Pancreas (tissue), 10 donors: ENCODE measurements at places on chromosomes 3 and 15. TPM values are rescaled to one million over a fixed set of nuclear protein-coding genes. Genes with fewer than 3 reads are reported as not detected.

GRCh38 chr3:99418709-99419108, 219.7 kb upstream of the COL8A1 start:
- no peaks in the 10 kb centered on the region for H3K36me3 ChIP-seq
- H3K4me3 ChIP-seq, result no peak overlapping the region
- H3K4me1 ChIP-seq, result no peaks in the 10 kb centered on the region
- no peaks in the 10 kb centered on the region for H3K27me3 ChIP-seq
- H3K27ac ChIP-seq, result no peak overlapping the region

GRCh38 chr15:42355291-42355690, 4.0 kb upstream of the CAPN3 start:
- no peak for DNase-seq
- H3K27ac ChIP-seq, result no peak overlapping the region
- no peaks in the 10 kb centered on the region for H3K36me3 ChIP-seq

DNA sequence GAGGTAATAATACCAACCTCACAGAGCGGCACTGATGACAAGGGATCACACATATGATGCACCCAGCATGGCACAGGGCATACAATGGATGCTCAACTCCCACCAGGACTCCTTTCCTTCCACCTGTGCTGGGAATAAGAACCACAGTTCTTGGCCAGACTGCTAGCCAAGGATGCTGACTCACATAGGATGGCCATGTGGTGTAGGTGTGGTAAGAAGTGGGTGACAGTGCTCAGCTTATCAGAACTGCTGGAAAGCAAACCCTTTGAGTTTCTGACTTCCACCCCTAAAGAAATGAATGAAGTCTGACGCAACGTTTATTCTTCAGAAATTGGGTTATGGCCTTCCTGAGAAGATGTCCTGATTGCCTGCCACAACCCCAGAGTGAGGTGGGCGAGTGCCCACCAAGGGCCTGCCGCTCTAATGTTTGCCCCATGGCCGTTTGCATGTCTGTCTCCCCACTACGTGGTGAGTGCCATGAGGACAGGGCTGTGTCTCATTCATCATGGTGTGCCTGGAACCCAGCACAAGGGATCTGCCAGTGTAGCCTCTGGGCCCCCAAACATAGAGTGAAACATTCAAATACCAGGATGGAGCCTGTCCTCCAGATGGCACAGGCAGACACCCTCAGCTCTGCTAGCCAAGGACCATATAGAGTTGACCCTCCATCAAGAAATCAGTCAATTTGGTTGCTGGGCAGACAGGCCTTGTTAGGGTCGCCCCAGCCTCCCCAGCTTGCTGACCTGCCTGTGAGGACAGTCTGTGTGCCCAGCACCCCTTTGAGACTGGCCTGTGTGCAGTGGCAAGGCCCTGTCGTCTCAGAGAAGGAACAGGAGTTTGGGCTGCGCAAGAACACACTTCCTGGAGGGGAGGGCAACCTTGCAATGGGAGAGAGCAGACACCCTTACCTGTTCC, 57.6 kb upstream of the SLCO2A1 start:
- H3K27me3 ChIP-seq, result no peaks in the 10 kb centered on the region
- no peaks in the 10 kb centered on the region for H3K36me3 ChIP-seq
- no peak for DNase-seq
- H3K4me3 ChIP-seq, result no peak overlapping the region
- no peak overlapping the region for H3K27ac ChIP-seq
- no peaks in the 10 kb centered on the region for H3K4me1 ChIP-seq

DNA sequence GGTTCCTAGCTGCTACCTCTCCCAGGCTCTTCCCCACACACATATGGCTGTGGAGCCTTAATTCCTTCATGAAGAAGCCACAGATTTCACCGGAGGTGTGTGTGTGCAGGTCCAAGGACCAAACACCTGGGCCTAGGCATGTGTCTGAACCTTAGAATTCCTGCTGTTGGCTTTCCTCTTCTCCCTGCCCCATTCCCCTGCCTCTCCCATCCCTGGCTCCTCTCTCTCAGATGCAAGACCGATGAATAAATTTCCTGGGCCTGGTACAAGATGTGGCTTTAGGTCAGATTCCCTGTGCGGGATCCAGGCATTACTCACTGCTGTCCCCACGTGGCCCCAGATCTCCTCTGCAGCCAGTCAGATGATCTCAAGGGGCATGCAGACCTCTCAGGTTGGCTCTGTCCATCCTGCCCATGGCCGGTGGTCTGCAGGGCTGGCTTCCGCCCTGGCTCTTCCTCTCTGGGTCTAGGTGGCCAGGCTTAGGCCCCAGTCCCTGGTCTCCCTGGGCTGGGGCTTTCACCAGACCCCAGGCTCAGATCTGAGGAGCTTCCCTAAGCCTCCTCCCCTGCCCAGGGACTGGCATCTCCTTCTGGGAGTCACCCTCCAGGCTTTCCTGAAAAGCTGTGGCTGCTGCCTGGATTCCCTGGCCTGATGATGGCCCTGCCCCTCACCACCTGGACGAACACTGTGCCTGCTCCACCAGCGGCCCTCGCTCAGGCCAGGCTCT, 20.5 kb downstream of the CCR9 start:
- no peaks in the 10 kb centered on the region for H3K27me3 ChIP-seq
- no peaks in the 10 kb centered on the region for H3K36me3 ChIP-seq
- no peak overlapping the region for H3K4me3 ChIP-seq
- DNase-seq, result no peak
- H3K4me1 ChIP-seq, result no peaks in the 10 kb centered on the region

DNA sequence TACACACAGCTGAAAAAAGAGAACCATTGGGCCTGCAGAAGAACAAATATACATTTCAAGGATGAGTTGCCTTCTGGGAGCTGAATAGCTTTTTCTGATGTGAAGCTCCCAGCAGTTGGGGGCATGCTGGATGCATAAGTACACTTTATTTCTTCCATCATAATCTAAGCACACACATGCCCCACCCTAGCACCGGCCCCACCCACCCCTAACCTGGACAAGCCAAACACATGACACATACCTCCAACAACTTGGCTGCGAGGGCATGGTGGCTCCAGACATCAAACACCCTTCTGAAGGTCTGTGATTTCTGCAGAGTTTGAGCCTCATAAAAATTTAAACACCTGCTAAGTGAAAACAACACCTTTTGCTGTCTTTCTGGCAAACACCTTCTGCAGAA, 307.2 kb upstream of the TRIM42 start:
- no peak for DNase-seq
- H3K4me3 ChIP-seq, result no peak overlapping the region
- H3K27ac ChIP-seq, result no peak overlapping the region
- no peaks in the 10 kb centered on the region for H3K4me1 ChIP-seq

DNA sequence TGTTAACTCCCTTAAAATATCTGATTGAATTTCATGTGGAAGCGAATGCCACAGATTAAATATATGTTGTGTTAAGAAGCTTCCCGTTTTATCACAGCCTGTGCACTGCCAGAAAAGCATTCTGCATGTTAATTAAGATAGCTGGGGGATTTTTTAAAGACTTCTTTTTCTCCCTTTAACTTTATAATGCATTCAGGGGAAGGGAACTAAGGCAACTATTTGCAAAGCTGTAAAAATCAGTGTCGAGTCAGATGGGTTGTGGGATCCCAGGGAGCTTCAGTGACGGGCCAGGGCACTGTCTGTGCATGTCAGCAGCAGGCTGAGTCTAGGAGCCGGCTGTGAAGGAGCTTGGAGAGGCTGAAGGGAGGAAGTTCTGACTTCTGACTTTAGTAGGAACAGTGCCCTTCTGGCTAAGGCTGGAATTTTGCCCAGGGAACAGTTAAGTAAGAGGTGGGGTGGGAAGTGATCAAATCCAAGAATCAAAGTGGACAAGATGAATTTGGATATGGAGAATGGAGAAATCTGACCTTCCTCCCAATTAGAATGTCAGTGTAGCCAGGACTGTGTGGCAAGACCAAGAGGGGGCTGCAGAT, 77.7 kb downstream of the ABHD5 start:
- H3K27ac ChIP-seq, result no peak overlapping the region
- no peaks in the 10 kb centered on the region for H3K27me3 ChIP-seq
- no peaks in the 10 kb centered on the region for H3K4me1 ChIP-seq
- no peaks in the 10 kb centered on the region for H3K36me3 ChIP-seq
- no peak for DNase-seq
- no peak overlapping the region for H3K4me3 ChIP-seq

MESD gene
- polyA plus RNA-seq, result 13.0 TPM

THAP10 gene
- polyA plus RNA-seq, result 0.87 TPM

CP gene
- 2.4 TPM for polyA plus RNA-seq

GOLGA6D gene
- polyA plus RNA-seq, result not detected

PLA2G4D gene
- polyA plus RNA-seq, result 0.04 TPM

CRABP1 gene
- polyA plus RNA-seq, result not detected
